HEK293T (cell line): ENCODE measurements at places on chromosomes 7 and 10.

DNA sequence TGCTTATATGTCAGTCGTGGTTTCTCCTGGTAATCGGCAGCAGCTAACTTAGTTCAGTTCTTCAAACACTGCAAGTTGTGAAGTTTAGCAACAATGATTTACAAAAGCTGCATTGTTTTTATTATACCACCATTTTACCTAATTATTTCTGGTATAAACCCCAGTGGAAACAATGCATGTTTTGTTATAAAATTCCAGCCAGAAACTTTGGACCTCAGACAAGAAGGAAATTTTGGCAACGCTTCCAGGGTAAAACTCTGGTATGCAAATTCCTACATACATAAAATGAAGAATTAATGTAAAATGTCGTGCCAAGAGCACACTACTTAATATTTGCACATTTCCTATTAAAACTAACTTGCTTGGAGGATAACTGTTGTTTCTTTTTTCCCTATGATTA, 277.4 kb upstream of the LYZL1 start:
- DNase-seq = no peak

DNA sequence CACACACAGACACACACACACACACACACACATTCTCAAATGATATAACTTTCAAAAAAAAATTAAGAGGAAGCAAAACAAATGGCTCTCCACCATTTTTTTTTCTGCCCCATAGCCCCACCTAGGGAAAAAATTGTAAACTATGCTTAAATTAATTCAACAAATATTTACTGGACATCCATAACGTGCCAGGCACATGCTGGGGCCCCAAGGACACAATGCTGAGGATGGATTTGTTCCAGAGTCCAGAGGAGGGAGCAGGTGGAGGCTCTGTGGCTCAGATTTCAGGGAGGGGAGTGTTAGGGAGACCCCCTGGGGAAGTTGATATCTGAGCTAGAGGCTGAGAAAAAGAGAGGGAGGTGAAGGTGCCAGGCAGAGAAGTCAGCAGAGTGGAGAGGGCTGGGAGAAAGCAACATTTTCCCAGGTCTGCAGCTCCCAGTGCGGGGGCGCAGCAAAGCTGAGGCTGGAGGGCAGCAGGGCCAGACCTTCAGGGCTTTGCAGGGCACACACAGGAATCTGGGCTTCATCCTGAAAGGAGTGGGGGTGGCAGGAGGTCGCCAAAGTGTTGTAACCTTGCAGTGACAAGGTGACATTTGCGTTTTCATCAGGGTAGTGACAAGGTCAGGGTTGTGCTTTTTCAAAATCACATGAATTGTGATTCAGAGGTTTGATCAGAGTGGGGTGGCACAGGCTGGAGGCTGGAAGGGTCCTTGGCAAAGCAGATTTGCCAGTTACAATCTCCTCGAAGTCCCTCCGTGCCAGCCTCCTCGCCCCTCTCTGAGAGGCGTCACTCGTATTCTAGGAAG, 261.6 kb downstream of the WDR11 start:
- DNase-seq = peak; percentile 39

- peak; percentile 64 for DNase-seq
Measured at GRCh38 chr10:97708976-97709946, 4.3 kb upstream of the MARVELD1 start.

DNA sequence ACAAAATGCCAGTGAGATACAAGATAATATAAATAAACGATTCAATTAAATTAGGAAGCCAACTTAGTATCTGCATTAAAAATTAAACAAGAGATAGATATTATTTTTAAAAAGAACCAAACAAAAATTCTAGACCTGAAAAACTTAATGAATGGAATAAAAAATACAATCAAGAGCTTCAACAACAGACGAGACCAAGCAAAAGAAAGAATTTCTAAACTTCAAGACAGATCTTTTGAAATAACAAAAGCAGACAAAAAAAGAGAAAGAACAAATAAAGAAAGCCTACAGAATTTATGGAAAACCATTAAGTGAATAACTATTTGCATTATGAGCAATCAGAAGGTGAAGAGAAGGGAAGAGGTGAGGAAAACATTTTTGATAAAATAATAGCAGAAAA, 555.2 kb downstream of the GRID1 start:
- DNase-seq = no peak

DNA sequence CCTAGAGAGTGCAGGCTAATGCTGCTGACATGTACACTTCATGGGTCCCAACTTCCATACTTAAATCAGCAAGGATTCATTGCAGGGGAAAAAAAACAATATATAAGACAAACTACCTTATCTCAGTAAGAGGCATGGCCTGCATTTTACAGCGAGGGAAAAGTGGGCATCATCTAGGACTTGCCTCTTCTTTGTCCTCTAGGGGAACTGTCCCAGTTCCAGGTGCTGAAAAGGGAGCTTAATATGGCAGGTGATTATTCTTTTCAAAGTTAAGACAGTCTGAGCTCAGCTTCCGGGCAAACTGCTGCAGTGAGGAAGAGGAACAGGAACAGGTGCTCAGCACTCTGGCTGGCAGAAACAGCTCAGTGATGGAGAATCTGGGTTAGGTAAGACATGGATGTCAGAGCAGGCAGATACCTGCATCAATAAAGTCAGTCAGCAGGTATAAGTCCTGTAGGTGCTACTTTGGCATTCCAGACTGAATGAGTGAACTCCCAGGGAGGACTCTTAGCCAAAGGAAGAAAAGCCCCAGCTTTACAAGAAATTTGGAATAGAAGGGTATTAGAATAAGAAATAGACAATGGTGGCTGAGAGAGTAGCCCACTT, 147.2 kb downstream of the TMEM178B start:
- no peak for DNase-seq

DNA sequence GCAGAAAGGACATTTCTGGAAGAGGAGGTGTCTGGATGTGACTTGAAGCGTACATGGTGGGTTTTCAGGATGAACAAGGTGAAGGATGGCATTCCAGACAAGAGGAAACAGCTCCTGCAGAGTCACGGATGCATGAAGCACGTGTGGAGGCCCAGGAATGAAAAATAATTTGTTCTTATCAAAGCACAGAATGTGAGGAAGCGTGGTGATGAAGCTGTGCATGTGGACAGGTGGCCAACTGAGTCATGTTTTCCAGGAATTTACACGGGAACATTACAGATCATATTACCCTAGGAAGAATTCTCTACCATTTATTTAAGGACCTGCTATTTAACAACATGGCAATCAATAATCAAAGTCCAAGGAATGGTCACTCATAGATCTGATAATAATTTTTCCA, 413.2 kb upstream of the KLF6 start:
- DNase-seq = no peak

DNA sequence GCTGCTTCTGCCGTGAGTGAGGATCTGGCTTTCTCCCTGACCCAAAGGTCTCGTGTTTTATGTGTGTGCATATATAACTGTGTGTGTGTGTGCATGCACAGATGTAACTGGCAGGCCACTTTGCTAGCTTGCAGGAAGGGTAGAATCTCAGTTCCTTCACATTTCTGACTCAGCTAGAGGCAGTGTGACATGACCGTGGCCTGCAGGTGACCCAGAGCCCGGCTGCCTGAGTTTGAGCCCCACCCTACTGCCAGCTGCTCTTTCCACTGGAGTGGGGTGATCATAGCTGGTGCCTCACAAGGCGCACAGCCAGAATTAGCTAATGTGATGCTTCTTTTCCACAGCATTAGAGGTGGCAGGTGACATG, 9.3 kb upstream of the MYL7 start:
- DNase-seq = no peak
